NCI-H345 (cell line): ENCODE measurements at places on chromosomes 12 and 14.

GRCh38 chr14:69354383-69355153 is 43.5 kb downstream of the ERH start:
- no peak for DNase-seq

DNA sequence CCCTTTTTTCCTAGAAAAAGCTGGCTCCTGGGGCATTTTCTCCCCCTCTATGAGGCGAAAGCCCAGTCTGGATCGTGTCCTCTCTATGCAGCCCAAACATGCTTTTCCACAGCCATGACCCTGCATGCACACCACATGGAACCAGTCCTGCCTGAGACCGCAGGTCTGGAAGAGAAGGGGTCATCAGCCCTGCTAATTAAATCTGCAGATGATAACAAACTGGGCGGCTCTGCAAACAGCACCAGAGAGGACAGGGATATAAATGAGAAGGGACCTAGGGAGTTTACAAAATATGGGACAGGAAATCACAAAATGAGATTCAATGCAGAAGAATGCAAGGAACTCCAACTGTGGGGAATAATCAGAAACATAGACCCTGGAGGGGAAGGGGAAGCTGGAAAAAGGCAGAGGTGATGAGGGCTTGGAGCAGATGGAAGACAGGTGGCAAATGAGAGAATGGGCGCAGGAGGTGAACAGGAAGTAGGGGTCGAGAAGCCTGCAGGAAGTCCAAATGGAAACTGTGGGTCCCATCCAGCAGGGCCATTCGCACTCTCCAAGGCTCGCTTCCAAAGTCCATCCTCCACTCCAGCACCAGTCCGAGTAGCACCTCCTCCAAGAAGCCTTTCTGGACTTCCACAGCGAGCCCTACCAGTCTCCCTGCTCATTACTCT is 76.3 kb downstream of the ANO2 start:
- no peak for DNase-seq

- DNase-seq: no peak
Observed at GRCh38 chr12:53579545-53579955, 46.6 kb downstream of the ATF7 start.

- DNase-seq: no peak
Observed at GRCh38 chr14:105854600-105855245, 328.3 kb downstream of the TMEM121 start.

DNA sequence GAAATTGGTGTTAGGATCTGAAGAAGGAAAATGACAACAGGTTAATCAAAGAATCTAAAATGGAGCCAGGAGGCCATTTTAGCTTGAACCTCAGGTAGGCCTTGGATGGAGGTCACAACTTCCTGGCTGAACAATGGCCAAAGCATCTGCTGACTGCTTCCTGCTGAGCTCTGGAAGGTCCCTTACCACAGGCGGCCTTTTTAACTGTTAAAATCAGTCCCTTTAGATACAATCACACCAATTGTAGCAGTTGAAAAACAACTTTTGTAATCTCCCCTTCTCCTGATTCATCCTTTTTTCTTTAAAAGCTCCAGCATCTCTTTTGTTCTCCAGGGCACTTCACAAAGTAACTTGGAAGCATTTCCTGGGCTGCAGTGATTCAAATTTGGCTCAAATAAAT is 388.8 kb downstream of the PDZRN4 start:
- no peak for DNase-seq

DNA sequence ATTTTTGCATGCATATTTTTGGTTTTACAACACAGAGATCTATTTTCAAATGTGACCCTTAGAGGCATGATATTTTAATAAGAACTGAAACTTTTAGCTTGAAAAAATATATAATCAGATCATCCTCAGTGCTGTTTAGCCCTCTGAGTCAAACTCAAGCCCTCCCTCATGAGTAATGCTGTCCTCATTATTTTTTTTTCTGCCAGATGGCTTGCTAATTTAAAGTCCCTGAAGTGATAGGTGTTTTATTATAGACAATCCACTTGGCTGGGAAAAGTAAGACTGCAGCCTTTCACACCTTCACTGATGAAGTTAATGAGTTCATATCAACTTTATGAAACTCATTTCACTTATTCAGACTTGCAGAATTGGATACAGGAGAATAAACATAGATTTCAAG is 227.7 kb downstream of the SLC16A7 start:
- DNase-seq: no peak

DNA sequence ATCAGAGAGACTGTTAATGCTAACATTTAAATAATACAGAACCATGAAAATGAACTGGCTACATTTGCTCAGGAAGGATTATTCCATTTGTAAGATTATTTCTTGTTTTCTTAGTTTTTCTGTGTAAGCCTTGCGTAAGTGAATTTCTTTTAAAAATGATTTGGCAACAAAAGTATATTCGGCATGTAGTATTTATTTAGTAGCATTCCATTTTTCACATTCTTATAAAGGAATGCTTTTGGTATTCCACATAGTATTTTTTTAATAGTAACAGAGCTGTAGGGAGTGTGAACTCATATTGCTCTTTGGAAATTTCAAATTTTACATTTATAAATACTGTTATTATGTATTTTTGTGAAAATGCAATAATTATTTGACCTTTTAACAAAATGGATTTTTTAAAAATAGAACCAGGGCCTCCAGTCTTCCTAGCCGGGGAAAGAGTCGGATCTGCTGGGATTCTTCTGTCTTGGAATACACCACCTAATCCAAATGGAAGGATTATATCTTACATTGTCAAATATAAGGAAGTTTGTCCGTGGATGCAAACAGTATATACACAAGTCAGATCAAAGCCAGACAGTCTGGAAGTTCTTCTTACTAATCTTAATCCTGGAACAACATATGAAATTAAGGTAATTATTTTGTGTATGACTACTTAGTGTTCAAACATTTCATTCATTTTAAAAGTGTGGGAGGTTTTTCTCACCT is 1.2 kb downstream of the PTPRQ start:
- no peak for DNase-seq

DNA sequence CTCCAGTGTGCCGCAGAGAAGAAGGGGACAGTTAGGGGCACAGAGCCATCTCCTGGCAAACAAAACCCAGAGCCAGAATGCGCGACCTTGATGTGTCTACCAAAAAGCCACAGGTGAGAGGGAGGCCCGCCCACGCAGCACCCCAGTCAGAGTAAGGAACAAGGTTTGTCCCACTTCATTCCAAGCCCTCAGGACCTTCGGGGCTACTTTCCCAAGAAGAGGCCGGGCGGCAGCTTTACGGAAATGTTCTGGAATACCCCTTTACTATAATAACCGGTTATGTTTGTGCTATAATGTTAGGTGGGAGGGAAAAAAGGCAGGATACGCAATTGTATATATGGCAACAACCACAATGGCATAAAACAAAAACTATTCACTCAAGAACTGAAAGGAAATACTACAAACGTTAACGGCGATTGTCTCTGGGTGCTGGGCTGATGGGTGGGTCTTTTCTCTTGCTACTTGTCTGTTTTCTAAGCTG is 12.3 kb downstream of the CCDC88C start:
- DNase-seq: no peak

DNA sequence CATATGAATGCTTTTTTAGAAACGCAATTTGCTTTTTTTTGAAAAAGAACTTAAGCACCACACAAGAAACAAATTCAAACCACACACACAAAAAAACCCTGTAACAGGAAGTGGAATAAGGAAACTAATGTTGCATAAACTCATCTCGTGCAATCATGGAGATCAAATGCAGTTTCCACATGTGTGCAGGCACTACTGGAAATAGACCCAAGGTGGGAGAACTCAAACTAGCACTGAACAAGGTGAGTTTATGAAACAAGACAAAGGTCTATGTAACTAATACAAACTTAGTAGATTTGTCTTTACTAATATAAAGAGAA is 17.5 kb downstream of the NIN start:
- DNase-seq: no peak

- DNase-seq: no peak
Observed at GRCh38 chr12:105992849-105993740, 145.7 kb downstream of the NUAK1 start.

DNA sequence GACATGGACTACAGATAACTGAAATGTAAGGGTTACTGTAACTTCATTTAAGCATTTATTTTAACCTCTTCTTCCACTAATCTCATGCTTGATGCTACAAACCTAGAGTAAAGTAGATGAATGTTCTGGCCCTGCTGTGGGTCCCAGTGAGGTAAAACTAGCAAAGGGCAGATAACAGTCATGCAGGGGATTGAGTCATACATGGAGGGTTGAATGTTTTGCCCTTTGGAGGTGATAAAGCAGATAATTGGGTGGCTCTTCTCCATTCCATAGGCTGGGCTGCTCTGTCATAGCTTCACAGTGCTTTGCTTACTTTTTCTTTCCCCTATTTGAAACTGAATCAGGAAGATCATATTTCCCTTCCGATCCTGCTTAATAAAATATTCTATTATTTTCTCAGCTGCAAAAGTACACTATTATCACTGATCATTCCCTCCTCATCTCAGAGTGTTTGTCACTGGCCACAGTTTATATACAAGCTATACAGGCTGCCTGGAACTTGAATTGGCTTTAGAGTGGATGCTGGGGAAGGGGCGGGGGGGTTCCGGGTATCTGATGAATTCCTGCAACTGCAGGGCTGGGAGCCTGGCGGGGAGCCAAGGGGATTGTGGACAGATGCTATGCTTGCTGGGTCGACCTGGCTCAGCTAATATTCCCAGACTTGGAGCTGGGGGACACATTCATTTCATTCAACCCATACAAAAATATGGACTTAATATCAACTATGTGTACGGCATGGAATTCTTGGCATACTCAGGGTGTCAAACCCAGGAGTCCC is 235.1 kb downstream of the NRXN3 start:
- DNase-seq: peak; percentile 62

- no peak for DNase-seq
Observed at GRCh38 chr12:43312991-43313505, 239.0 kb downstream of the ADAMTS20 start.
